ENCODE measurements at places on chromosomes 2 and 18. TPM values are rescaled to one million over a fixed set of nuclear protein-coding genes. Genes with fewer than 3 reads are reported as not detected.

DAW1 gene
- total RNA-seq: not detected

GRCh38 chr18:44946529-44947113, 265.9 kb downstream of the SETBP1 start:
- no peak overlapping the region for H3K27ac ChIP-seq
- peaks cover 2% of the 10 kb centered on the region for H3K27me3 ChIP-seq
- no peak overlapping the region for H3K4me3 ChIP-seq
- no peak for DNase-seq
- H3K4me1 ChIP-seq: peaks cover 9% of the 10 kb centered on the region

DNA sequence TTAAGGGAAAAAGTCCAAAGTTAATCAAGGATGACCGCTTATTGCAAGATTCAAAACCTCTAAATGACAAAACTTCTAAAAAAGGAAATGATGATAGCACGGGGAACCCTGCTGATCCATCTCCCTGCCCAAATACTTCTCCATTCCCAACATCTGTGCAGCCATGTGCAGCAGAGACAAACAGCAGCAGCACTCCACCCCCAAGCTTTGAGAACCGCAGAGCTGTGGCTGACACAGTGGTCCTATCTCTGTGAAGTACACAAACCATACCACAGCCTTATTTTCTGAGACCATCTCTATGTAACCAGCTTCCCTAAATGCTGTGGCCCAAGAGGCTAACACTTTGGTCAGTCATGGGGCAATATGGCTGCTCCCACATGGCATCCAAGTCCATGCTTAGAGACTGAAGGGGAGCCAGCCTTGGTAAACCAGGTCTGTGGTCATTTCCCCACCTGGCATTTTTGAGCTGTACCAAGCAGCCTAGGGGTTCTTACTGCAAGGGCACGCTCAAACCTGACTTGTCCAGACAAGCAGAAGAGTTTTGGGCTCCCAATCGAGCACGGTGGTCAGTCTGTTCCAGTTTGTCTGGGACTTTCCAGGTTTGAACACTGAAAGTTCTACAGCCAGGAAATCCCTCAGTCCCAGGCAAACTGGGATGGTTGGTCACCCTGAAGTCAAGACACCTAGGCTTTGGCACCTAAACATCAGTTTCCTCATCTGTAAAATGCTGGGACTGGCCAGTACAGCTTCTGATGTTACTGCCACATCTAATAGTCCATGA, 17.1 kb upstream of the NFE2L2 start:
- H3K27ac ChIP-seq: no peak overlapping the region
- no peak overlapping the region for H3K4me3 ChIP-seq
- H3K4me1 ChIP-seq: no peaks in the 10 kb centered on the region
- H3K36me3 ChIP-seq: no peaks in the 10 kb centered on the region

GRCh38 chr2:236862961-236863728, 222.5 kb upstream of the COPS8 start:
- peaks cover 38% of the 10 kb centered on the region for H3K36me3 ChIP-seq
- peak; percentile 8 for DNase-seq
- no peak overlapping the region for H3K27ac ChIP-seq
- peaks cover 3% of the 10 kb centered on the region for H3K4me1 ChIP-seq
- no peak overlapping the region for H3K4me3 ChIP-seq

- no peaks in the 10 kb centered on the region for H3K27me3 ChIP-seq
- DNase-seq: no peak
- no peaks in the 10 kb centered on the region for H3K36me3 ChIP-seq
- no peaks in the 10 kb centered on the region for H3K4me1 ChIP-seq
- no peak overlapping the region for H3K27ac ChIP-seq
These were observed 74.4 kb downstream of the PLCL1 start for GRCh38 chr2:197878792-197879191.

All from H9 (cell line).